GF-D8 (cell line): ENCODE measurements at places on chromosomes 3 and 15.

DNA sequence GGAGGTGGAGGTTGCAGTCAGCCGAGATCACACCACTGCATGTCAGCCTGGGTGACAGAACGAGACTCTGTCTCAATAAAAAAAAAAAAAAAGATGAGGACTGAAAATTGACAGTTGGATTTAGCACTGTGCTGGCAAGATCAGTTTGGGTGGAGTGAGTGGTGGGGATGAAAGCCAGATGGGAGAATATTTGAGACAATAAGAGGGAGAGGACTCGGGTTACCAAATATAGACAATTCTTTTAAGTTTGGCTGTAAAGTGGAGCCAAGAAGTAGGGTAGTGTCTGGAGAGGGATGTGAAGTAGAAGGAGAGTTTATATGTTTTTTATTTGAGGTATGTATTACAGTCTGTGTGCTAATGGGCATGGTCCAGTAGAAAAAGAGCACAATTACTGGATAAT lies 20.4 kb downstream of the TMOD3 start:
- no peak for DNase-seq

GRCh38 chr15:57680021-57680420 lies 26.5 kb upstream of the POLR2M start:
- no peak for DNase-seq

- DNase-seq = no peak
Observed at GRCh38 chr15:88637841-88638625, 783 bp upstream of the ISG20 start.

GRCh38 chr15:55195996-55196395 lies 745 bp downstream of the RSL24D1 start:
- peak; percentile 0 for DNase-seq

GRCh38 chr3:116734243-116734642 lies 24.7 kb downstream of the TUSC7 start:
- DNase-seq = no peak

- no peak for DNase-seq
Observed at GRCh38 chr3:104974316-104974715, 392.4 kb upstream of the ALCAM start.

GRCh38 chr3:112366522-112366921 lies 33.6 kb downstream of the CD200 start:
- no peak for DNase-seq

DNA sequence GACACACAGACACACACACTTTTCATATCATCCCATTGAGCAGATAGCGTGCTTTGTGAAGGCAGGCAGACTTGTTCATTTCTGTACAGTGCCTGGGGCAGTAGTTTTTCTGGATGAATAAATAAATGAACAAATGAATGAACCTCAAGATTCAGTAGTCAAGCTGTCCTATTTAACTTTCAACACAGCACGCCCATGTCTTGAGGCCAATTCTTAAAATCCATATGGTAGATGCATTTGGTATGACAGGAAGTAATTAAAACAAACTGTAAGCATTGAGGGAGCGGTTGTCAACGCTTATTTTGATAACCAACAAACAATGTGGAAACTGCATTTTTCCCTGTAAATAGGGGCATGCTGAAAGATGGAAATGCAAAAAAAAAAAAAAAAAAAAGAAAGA lies 80.0 kb upstream of the BNC1 start:
- no peak for DNase-seq

DNA sequence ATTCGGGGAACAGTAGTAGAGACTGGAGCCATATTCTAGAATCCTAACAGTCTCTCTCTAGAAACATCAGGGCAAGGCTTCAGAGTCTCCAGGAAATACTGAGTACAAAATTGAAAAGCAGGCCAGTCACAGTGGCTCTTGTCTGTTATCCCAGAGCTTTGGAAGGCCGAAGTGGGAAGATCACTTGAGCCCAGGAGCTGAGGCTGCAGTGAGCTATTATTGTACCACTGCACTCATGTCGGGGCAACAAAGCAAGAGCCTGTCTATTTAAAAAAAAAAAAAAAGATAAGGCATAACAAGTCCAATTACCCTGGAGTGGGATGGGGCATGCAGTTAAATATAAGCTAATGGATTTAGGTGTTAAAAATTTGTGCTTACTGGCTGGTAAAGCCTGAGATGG lies 79.0 kb downstream of the SEMA6D start:
- DNase-seq = no peak

- DNase-seq = no peak
Observed at GRCh38 chr15:91872356-91873137, 19.0 kb downstream of the SLCO3A1 start.

GRCh38 chr3:20403986-20404740 lies 218.2 kb upstream of the SGO1 start:
- DNase-seq = no peak

- DNase-seq = no peak
Observed at GRCh38 chr3:29412110-29412509, 131.2 kb downstream of the RBMS3 start.

DNA sequence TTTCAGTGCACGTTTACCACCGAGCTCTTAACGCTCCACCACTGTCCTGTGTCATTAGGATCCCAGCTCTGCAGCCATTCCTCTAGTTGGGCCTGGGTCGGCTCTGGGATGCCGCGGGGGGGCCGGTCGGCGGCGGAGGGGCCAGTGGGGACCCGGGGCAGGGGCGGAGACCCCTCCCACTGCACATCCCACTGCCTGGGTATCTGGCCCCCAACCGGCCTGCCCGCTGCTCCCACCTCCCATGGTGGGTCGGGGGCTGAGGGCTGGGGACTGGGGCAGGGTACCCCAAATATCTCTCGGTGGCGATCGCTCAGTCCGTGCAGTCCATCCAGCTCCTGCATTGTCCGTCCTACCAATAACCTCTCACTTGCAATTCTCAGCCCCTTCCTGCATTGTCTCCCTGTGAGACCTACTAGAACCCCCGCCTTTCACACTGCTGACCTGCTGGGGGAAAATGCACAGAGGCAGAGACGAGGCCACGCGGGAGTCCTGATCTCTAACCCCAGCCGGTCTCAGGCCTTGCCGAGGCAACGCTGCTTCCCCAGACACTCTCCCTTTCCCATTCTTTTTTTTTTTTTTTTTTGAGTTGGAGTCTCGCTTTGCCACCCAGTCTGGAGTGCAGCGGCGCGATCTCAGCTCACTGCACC lies 24.0 kb upstream of the MUC20 start:
- DNase-seq = no peak

DNA sequence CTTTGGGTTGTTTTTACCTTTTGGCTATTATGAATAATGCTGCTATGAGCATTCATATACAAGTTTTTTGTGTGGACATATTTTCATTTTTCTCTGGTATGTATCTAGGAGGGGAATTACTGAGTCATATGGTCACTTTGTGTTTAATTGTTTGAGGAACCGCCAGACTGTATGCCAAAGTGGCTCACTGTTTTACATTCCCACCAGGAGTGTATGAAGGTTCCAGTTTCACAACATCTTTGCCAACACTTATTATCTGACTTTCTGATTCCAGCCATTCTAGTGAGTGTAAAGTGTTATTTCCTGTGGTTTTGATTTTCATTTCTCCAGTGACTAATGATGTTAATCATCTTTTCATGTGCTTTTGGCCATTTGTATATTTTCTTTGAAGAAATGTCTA lies 51.8 kb downstream of the CMTM7 start:
- no peak for DNase-seq

DNA sequence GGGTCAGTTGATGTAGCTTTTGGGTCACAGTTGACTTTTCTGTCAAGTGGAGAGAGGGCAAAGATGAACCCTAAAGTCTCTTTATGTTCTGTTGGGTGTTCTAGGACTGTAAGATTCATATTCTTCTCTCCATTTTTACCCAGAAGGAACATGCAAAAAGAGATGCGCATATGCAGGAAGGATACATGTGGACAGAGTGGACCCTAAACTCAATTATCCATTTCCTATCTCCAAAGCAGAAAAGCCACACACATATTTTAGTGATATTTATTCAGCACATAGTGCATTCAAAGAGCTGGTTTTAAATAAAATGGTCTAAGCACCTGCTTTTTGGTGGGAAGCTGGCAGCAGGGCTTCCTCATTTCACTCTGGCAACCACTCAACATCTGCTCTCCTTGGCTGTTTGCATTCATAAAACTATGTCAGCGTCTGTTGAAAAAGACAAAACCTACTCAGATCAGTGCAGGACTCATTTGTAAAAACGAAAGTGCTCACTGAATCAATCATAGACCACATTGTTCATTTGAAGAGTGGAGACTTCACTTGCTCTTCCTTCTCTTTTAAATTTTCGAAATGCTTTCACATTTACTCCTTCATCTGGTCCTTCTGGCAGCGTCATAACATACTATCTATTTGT lies 96.6 kb downstream of the SEMA6D start:
- DNase-seq = no peak

GRCh38 chr15:38080651-38081275 lies 146.3 kb downstream of the TMCO5A start:
- no peak for DNase-seq

- no peak for DNase-seq
Observed at GRCh38 chr3:16378920-16379319, 113.9 kb downstream of the OXNAD1 start.

DNA sequence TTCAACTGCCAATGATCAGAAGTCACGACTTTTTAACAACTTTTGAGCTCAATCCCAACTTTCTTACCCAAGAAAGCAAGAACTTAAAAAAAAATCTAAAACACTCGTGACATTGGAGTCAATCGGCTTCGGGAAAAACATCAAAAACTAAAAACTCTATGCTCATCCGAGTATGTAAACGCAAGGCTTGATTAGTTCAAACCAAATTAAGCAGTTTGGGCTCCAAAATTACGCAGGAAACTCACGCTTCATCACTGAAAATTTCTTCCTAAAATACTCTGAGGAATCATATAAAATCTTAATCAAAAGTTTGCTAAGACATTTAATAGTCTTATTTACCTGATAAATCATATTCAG lies 1.6 kb downstream of the TRA2B start:
- no peak for DNase-seq

DNA sequence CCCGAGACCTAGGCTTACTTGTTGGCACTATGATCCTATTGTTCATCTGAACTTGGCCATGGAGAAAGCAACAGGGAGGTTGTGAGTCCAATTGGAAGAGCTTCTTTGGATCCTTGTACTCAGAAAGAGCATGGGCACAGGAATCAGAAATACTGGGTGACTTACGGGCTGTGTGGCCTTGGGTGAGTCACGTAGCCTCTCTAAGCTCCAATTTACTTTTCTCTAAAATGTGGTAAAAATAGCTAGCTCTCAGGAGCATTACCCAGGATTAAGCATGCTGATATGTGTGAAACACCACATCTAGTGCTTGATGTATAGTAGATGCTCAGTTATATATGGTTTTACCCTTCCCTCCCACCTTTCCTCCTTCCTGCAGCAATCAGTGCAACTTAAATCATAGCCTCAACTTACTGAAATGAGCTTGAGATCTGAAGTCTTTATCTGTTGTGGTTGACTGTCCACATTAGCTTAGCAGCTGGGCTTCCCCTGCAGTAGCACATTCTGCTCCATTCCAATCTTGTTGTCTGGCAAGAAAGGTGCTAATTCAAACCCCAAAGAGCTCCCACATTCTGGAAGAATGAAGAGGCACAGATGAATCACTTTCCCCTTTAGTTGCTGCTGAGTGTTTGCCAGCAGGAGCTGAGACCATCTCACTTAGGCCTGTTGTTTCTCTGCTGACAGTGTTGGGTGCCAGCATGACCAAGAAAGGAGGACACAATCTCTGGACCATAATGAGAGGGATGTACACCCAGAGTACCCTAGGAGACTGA lies 299.1 kb upstream of the TRIM42 start:
- DNase-seq = no peak

GRCh38 chr3:140347151-140347550 lies 330.7 kb upstream of the TRIM42 start:
- DNase-seq = no peak

DNA sequence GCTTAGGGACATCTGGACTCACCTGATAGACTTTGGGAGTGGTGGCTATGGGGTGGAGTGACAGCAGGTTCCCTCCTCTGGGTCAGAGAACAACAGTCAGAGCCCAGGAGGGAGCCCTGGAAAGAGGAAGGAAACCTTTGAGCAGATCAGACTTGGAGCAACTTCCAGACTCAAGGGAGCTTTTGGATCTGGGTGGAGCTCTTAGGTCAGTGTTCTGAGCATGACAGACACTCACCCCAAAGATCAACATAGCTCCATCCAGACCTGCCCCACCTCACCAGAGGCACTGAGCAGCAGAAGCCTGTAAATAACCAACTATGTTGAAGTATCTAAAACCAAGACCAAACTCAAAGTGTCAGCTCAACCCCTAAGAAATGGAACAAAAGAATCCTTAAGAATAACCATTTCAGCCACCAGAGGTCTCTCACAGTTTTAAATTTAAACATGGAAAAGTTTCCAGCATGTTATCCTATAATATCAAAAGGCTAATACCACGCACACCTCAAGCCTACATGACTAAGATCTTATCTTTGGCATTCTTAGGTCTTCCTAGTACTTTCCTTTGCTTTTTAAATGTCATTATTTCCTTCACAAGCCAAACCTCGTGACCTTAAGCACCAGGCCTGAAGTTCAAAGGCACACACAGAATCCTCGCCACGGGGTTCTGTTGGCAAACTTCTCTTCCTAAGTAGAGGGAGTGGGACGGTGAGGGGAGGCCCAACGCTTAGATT lies 56.4 kb downstream of the UMPS start:
- no peak for DNase-seq
